ENCODE measurements at places on chromosomes 1 and 21.

GRCh38 chr1:193700710-193701355 lies 514.4 kb upstream of the B3GALT2 start:
- DNase-seq, result no peak

DNA sequence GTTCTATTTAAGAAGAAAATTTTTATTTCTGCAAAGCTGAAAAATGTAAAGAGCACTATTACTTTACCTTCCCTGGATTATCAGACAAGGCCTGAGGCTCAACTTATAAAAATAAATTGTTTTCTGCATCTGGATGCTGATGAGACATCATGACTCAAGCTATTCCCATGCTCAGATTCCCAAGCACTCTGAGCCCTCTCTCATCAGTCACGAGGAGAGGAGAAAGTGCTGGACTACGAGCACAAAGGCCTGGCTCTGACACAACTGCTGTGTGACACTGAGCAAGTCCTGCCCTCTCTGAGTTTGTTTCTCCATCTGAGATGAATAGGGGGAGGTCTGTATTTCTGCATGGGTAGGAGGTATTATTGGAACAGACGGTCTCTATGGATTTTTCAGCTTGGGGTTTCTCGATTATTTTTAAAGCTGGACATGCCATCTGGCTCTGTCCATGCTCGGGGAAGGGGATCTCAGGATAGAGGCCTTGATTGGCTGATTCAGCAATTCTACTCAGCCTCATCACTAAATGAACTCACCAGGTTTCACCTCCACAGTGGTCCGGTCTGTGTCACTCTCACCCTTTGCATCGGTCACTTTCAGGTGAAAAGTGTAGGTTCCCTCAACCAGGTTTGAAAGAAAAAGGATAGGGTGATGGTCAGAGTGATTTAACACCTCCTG lies 107.7 kb downstream of the KIAA0319L start:
- no peak for DNase-seq

- DNase-seq, result no peak
Observed at GRCh38 chr1:210132582-210132981, 100.0 kb upstream of the SERTAD4 start.

DNA sequence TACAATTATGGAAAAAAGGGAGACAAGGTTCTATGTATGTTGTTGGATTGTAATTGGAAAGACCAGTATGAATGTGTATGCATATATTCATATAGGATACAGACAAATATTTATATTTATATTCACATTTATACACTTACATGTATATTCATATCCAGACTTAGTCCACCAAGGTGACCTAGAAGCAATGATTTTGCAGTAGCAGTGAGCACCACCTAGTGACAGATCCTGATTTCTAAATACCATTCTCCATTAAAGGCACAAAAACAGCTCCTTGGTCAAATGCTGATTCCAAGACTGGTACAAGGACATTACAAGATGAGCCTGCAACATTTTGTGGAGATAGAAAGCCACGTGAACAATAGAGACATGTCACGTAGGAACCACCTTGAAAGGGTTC lies 153.4 kb downstream of the SDCCAG8 start:
- DNase-seq, result no peak

DNA sequence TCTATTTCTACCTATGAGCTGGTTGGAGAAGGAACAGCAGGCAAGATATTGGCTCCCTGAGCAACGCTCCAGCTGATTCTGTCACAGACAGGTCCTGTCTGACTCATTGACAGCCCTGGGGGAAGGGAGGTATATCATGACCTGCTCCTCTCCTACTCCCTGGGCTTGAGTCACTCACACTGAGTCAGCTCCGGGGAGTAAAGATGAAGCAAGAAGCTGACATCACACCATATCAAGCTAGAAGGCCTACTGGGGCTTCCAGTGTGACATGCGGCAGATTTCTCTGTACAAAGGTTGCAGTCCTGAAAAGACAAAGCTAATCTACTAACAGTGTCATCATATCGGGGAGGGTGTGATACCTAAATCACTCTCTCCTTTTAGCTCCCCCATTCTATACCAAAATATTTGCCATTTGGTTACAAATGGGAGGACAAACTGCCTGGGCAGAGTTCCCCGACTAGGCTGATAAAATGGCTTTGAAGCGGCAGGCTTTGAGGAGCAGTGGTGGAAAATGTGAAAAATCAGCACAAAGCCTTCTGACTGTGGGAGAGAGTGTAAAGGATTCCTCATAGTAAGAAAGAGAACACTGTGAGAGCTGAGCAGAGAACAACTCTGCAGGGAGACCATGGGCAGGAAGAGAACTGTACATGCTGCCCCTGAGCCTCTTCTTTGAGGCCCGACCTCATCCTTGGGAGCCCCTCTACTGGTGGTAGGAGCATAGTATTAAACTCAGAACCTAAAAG lies 15.5 kb downstream of the PI4KB start:
- DNase-seq, result no peak

All from progenitor cell of endocrine pancreas (in vitro differentiated cells).